ENCODE measurements at places on chromosomes 5 and 9.

GRCh38 chr5:61915646-61916045, 390.4 kb upstream of the KIF2A start:
- DNase-seq = no peak

- DNase-seq = no peak
These were observed 1061.8 kb upstream of the ARRDC3 start for GRCh38 chr5:92444888-92445287.

- no peak for DNase-seq
These were observed 89.5 kb downstream of the TLE4 start for GRCh38 chr9:79661279-79661678.

DNA sequence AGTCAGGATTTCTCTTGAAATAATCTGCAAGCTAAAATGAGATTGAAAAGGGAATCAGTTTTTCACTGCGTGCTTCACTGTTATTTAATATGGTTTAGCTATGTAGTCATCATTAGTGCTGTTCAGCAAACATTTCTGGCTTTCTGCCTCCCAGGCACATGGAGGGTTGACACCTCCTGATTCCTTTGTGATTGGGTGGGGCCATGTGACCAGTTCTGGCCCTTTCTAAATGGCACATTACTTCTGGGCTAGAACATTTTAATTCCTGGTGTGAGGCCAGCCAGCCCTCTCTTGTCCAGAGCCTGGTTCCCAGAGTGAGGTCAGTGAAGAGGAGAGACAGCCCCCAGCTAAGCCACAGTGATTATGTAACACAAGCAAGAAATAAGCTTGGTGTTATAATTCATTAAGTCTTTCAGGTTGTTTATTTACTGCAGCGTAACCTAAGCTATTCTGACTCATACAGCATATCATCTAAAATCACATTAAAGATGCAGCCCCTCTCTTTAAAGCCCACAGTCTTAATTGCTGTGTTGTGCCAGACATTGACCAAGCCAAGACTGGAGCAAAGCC, 17.4 kb upstream of the ARSI start:
- no peak for DNase-seq

DNA sequence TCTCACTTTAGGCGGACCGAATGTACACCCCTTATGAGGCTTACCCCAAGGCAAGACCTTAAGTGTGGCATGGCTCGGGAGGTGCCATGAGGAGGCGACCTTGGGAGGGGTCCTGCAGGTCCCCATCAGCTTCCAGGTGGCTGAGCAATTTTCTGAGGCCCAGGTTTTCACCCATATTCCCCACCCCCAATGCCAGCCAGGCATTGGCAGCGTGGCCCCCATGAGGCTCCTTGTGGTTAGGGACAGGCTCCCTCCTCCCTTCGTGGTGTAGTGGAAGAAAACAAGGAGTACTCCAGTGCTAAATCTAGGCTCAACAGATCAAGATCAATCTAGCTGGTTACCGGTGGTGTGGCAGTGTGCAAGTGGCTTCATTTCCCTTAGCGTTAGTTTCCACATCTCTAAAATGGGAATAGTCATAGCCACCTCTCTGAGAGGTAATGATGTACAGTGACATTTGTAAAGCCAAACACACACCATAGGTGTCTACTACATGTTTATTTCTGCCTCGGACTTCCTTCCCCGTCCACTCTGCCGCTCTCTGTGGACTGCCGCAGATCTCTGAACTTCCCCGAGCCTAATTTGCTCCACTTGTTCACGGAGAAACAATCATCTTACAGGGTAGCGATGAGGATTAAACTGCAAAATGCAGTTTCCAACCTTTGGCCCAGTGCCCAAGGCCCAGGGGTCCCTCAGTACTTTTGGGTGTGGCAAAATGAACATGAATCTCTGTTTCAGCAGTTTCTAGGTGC, 8.4 kb downstream of the LHX2 start:
- DNase-seq = no peak

- no peak for DNase-seq
These were observed 5.1 kb downstream of the GLRX start for GRCh38 chr5:95817430-95817829.

GRCh38 chr9:122939601-122940000, 1.2 kb upstream of the RABGAP1 start:
- no peak for DNase-seq

- DNase-seq = no peak
These were observed 117.3 kb upstream of the PLPPR1 start for GRCh38 chr9:100911273-100911672.

GRCh38 chr9:131633491-131634031, 88.2 kb downstream of the PRRT1B start:
- DNase-seq = no peak

DNA sequence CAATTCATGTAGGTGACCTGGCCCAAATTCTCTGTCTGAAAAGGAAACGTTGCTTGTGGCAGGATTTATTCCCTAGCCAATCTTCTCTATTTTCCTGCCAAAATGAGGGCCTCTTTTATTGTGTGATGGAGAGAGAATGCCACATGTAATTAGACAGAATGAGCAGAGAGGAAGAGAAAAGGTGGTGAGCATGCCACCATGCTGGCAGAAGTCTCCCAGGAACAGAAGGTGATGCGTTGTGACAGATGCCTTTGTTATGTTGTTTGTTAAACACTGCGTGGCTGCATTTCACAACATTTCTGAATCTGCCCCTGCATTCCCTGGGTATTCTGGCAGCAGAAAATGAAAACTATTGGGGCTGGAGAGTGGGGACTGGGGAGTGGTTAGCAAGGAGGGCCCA, 577.6 kb downstream of the TLR4 start:
- no peak for DNase-seq
